COR-L47 (cell line): ENCODE measurements at places on chromosomes 2 and 18.
A peak's percentile ranks its signal among the peaks of the same experiment; 100 is the strongest.

DNA sequence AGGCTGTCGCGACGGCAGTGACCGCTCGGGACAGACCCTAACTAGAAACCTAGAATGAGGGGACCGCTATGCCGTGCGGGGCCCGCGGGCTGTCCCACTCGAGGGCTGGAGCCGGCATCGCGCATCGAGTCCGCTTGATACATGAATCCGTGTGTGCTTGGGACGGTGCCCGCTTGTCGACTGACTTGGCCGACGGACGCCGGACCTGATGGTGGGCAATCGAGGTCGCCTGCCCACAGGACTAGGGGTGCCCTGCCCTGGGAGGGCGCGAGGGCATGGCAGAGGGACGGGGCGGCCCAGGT is 749 bp upstream of the PTMA start:
- DNase-seq: no peak

- no peak for DNase-seq
Observed at GRCh38 chr18:9380101-9380500, 45.5 kb downstream of the TWSG1 start.

DNA sequence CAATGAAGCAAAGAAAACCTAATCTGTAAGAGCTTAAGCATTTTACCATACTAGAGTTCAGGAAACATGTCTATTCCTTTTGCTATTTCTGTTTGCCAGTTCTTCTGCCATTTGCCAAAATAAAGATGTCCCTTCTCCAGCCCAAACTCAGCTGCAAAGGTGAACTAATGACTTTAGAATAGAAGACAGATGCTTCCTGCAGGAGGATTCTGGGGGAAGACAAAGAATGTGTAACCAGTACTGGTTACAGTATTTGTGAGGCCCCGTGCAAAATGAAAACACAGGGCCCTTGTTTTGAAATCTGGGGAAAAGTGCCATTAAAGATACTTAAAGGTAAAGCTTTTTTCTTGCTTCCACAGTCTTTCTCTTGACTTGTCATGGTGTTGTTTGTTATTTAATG is 34.3 kb upstream of the MTX2 start:
- DNase-seq: no peak

- no peak for DNase-seq
Observed at GRCh38 chr2:181399027-181399426, 58.2 kb upstream of the ITGA4 start.

- DNase-seq: no peak
Observed at GRCh38 chr2:65863713-65864112, 431.3 kb upstream of the SPRED2 start.

- DNase-seq: no peak
Observed at GRCh38 chr2:234111523-234111922, 61.0 kb downstream of the SPP2 start.

DNA sequence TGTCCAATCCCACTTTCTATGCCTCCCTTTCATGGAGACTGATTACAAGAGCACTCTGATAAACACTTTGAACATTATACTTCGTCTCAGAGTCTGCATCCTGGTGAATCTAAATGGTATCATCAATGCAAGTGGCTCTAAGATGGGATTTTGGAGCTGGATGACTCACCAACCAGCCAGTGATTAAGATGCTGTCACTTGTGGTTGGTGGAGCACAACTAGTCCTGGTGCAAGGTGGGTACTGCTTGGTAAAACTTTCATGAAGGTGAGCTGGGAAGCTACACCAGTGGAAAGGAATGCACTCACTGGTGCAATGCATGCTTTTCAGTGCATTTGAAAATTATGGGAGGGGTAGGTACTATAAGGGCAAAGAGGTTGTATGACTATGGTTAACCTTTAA is 137.7 kb upstream of the TRIB2 start:
- no peak for DNase-seq

- DNase-seq: no peak
Observed at GRCh38 chr2:84527137-84528129, 11.1 kb downstream of the DNAH6 start.

DNA sequence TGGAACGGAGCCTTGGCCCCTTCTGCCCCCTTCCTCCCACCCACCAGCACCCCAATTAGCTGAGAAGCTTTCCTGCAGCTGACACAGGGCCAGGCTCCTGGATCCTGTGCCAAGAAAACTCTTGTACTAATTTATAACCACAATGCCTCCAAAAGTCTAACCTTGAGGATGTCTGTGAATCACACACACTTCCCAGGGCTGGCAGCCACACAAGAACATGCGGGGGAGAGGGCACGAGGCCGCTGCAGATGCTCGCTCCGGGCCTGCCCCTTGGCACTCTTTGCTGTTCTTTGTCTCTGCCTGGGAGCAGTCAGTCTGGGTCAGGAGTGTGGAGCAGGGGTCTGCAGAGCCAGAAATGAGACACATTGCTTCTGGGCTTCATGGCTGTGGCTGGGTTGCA is 62.7 kb upstream of the KIF5C start:
- DNase-seq: no peak

- DNase-seq: no peak
Observed at GRCh38 chr2:99695944-99696253, 206.1 kb upstream of the REV1 start.

- DNase-seq: no peak
Observed at GRCh38 chr18:25223211-25223610, 128.8 kb downstream of the ZNF521 start.

GRCh38 chr2:202116691-202117090 is 43.6 kb downstream of the KIAA2012 start:
- DNase-seq: no peak

- no peak for DNase-seq
Observed at GRCh38 chr2:236223675-236224074, 40.5 kb downstream of the ASB18 start.

DNA sequence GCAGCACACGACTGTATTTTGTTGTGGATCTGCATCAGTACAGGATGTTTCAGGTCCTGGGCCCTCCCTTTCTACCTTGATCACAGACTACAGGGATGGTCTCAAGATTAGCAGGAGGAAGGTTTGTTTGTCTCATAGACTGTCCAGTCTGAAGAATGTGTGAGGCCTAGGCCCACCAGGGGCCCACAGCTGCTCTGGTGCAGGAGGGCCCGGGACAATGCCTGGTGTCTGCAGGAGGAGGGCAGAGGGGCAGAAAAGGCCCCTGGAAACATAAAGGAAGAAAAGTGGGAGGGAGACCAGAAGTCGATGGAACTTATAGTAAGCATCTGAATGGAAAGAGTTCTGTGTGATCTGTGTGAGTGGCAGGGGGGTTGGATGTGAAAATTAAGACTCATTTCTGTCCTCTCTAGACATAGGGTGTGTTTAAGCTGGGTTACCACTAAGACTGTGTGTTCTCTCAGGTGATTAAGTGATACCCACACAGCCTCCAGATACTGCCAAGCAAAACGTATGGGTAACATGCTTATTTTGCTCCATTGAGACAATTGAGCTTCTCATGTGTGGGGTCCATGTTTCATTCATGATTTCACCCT is 33.4 kb upstream of the LPIN2 start:
- DNase-seq: no peak

- no peak for DNase-seq
Observed at GRCh38 chr2:190149908-190150307, 87.4 kb upstream of the MSTN start.

DNA sequence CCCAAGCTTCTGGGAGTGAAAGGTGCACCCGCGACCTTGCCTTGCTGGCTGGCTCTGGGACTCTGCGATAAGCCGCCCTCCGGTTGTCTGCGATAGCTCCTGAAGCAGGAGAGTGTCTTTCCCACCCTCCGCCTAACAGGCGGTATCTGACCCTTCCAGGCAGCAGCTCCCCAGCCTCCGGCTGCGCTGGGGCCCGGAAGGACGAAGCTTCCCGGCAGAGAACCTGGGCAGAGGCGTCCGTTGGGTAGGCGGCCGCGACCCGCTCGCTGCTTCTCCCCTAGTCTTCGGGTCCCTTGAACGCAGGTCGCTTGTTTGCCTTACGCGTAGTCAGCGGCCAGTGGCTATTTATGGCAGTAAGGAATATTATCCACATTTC is 446 bp upstream of the RHBDD1 start:
- peak; percentile 45 for DNase-seq

- DNase-seq: peak; percentile 8
Observed at GRCh38 chr2:53969285-53969967, 1.4 kb downstream of the PSME4 start.

DNA sequence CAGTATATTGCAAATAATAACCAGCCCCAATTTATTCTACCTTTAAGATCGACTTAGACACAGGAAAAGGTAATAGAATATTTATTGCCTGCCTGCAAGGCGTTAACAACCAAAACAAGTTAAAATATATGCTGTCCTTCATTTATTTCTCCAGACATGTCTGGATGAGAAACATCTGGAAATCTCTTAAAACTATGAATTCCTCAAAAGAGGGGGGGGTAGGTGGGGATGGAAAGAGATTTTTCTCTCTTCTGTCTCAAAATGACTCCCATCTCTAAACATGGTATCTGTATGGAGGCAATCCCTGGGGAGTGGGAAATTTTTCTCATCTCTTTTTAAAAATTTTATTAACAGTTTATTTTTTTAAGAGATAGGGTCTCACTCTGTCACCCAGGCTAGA is 113.0 kb downstream of the CDH2 start:
- no peak for DNase-seq

- DNase-seq: no peak
Observed at GRCh38 chr2:36748166-36748565, 51.7 kb downstream of the VIT start.

DNA sequence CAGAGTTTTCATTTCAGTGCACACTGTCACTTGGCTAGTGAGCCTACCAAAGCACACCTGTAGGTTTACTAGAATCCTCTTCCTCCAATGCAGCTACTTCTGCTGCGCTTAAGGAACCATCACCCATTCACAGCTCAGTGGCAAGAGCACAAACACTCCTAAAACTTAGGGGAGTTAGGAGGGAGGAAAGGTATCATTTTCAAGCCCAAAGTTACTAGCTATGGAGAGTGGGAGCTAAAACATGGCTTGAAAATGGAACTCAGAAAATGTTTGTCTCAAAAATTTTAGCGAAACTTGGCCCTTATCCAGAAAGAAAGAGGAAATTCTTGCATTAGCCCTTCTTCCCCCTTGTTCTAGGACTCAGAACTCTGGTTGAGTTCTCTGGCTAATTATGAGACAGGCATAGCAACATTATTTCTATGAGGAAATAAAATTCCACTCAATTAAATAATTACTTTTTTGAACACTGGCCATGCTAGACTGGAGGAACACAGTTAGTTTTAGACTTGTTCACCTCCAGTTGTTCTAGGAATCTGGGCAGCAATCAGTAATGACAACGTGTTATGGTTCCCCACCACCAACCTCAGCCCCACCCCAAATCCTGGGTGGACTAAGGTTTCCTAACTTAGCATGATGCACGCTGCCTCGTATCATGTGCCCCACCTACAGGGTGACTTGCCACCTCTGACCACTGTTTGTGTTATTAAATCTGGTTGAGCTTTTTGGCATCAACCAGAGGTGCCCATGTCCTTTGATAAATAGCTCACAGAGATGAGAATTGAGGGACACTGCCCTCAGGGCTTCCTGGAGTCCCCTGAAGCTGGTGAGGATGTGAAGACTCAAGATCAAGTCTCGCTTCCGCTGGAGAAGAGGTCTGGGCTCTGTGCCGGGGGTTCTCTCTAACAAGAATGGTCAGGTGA is 32.8 kb downstream of the LPIN2 start:
- DNase-seq: no peak

DNA sequence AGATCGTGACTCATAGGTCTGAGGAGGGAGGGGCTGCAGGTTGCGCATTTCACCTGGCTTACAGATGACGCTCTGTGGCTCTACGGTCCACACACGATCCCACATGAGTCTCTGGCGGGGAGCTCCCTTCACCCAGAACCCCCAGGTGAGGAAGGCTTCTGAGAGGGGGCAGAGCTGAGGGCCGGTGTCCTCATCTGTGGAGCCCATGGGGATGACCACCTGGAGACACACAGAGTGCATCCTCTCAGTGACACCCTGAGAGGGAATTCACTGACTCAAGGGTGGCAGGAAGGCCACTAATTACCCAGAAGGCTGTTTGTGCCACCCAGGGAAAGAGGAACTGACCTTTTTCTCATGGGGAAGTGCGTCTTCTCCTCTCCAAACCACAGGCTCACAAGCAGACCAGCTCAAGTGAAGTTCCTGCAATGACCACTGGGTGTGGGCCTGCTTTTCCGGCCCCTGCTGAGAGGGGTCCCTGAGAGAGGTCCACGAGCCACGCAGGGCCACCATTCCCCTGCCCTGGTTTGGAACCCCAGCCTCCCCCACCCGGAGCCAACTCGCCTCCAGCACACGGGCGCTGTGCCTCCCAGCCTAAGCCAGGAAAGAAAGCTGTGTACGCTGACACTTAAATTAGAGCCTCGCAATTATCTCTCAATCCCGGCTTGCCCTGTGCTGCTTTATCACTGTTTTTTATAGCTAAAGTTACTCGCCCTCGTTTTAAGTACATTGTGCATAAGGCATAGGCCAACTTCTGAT is 114.1 kb downstream of the BCL11A start:
- no peak for DNase-seq

DNA sequence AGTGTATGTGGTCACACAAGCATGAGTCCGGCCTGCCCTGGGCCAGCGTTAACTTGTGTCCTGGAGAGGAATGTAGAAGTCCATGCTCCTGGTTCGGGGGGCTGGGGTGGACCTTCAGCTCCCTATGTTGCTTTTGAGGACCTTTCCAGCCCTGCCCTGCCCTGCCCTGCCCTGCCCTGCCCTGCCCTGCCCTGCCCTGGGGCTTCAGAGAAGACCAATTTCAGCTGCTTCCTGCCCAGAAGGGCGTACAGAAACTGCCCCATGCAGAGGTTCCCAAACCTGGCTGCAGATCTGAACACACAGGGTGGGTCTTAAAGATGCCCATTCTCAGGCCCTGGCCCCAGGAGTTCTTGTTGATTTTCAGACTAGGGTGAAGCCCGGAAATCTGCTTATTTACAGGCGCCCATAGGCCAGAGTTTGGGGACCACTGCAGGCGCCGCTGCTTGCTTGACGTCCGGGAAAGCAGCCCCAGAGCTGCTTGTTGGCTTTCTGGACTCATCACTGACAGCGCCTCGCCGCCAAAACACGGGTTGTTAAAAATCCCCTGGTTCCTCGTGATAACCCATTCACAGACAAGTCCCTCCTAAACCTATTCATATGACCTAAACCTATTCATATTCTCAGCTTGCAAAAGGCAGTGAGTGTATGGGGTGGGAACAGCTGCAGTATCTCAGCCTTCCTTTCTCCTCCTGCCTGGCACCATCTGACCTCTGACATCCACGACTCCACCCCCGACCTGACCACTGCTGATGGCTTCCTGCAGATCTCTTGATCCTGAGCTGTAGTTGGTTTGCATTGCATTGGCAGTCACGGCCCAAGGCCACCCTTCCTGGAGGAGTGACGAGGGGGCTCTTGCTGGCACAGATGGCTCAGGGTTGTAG is 198.3 kb downstream of the GLI2 start:
- DNase-seq: no peak

- DNase-seq: no peak
Observed at GRCh38 chr2:97267411-97268074, 154.6 kb downstream of the ANKRD36 start.

GRCh38 chr2:3212984-3213383 is 164.6 kb downstream of the EIPR1 start:
- DNase-seq: no peak

- no peak for DNase-seq
Observed at GRCh38 chr2:27965841-27966240, 75.3 kb downstream of the BABAM2 start.

GRCh38 chr2:128610496-128610895 is 291.8 kb upstream of the HS6ST1 start:
- no peak for DNase-seq
